ENCODE measurements at places on chromosomes 11 and 22.

DNA sequence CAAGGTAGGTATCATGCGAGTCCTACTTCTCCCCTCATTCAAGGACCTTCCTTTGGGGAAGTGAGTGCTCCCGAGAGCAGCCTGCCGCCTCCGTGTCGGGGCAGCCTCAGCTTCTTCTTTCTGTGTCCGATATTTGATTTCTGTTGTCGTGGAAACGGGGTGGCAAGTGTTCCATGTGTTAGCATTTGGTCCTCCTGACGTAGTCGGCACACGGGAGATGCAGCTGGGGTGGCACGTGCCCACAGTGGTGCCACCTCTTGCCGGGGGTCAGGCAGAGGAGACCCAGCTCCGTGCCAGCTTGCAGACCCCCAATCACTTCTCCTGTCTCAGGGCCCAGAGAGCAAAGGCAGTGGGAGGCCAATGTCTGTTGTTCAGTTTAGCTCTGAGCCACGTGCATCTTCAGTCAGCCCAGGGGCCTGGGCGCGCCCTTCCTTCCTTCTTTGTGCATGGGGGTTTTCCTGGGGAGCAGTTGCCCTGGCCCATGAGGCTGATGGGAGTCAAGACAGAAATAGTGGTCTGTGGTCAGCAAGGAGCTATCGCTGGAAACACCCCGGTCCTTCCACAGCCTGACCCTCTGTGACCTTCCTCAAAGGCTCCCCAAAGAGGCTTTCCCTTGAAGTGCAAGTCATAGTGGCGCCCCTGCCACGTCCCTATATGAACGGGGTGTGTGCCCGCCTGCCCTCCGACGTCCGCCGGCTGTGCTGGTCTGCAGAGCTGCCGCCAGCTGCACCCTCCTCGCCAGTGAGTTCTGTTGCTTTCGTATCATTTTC lies 44.5 kb downstream of the PARVB start:
- no peak for DNase-seq

DNA sequence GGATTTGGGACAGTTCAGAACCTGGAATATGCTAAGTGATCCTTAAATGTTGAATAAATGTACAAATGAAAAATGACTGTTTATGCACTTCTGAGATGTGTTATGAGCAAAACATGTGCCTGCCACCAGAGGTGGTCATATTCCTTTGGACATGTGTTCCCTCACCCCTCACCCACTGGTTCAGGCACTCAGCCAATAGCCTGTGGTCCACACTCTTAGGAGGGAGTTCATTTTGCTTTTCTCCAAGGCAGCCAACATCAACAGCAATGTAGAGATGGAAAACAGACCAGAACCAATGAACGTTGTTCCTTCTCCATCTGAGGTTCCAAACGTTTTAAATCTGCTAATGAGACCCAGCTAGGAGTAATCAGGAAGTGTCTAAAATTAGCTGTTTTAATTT lies 44.0 kb downstream of the RPUSD4 start:
- DNase-seq = no peak

- no peak for DNase-seq
These were observed 198.5 kb upstream of the CTSC start for GRCh38 chr11:88535916-88536547.

GRCh38 chr22:21568347-21569075 lies 997 bp downstream of the UBE2L3 start:
- DNase-seq = no peak

GRCh38 chr11:123357990-123358827 lies 71.9 kb upstream of the GRAMD1B start:
- no peak for DNase-seq

Data from RWPE2 (cell line).